SJSA1 (cell line): ENCODE measurements at places on chromosomes 2 and 18. TPM values are rescaled to one million over a fixed set of nuclear protein-coding genes. Genes with fewer than 3 reads are reported as not detected.

DNA sequence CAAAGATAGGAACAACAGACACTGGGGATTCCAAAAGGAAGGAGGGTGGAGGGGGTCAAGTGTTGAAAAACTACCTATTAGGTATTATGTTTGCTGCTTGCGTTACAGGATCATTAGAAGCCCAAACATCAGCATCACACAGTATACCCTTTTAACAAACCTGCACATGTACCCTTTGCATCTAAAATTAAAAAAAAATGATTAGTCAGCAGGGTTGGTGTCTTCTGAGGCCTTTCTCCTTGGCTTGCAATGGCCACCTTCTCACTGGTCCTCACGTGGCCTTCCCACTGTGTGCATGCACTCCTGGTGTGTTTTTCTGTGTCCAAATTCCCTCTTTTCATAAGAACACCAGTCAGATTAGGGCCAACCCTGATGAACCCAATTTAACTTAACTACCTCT lies 5.6 kb upstream of the IMPA2 start:
- H3K27ac ChIP-seq = no peak overlapping the region
- H3K36me3 ChIP-seq = no peaks in the 10 kb centered on the region
- H3K27me3 ChIP-seq = no peaks in the 10 kb centered on the region
- peaks cover 11% of the 10 kb centered on the region for H3K4me1 ChIP-seq
- no peak for DNase-seq

GRCh38 chr2:200673191-200673590 lies 87.4 kb downstream of the AOX1 start:
- peaks cover 4% of the 10 kb centered on the region; the same call in 1 of the 2 replicates for H3K27me3 ChIP-seq
- H3K4me1 ChIP-seq = no peaks in the 10 kb centered on the region
- H3K4me3 ChIP-seq = no peak overlapping the region
- no peak for DNase-seq
- no peak overlapping the region for H3K27ac ChIP-seq

- peaks cover 60% of the 10 kb centered on the region for H3K36me3 ChIP-seq
- peaks cover 10% of the 10 kb centered on the region for H3K4me1 ChIP-seq
- no peak overlapping the region for H3K4me3 ChIP-seq
- H3K27ac ChIP-seq = no peak overlapping the region
These were observed 2.3 kb downstream of the DCAF17 start for GRCh38 chr2:171436307-171436706.

DNA sequence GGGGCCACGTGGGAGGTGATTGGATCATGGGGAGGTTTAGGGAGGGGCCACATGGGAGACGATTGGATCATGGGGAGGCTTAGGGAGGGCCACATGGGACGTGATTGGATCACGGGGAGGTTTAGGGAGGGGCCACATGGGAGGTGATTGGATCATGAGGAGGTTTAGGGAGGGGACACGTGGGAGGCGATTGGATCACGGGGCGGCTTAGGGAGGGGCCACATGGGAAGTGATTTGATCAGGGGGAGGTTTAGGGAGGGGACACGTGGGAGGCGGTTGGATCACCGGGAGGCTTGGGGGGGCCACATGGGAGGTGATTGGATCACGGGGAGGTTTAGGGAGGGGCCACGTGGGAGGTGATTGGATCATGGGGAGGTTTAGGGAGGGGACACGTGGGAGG lies 22.5 kb upstream of the SALL3 start:
- H3K27ac ChIP-seq = no peak overlapping the region
- no peak for DNase-seq
- no peaks in the 10 kb centered on the region for H3K4me1 ChIP-seq
- no peak overlapping the region for H3K4me3 ChIP-seq
- no peaks in the 10 kb centered on the region for H3K36me3 ChIP-seq

DNA sequence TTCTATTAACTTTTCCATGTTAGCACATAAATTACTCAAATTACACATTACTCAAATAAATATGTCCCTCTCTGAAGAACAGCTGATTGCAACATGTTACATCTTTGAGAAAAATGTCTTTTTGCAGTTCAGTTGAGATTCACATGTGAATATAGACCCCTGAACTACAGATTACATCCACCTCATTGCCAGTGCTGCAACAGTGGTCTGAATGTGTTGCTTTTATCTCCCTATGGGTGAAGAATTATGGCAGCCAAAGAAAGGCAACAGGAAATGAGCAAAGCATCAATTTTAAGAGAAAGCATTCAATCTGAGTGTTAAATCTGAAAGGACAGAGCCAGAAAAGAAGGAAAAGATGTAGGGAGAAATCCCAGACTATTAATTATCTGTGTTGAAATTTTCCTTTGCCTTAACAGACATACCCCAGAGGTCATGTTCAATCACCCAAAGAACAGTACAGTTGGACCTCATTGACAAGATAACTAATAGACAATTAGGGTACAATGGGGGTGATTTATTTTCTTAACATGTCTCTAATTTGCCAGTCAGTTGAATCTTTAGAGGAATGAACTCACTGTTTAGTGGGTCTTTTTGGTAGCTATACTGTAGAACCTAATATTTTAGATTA lies 620.2 kb downstream of the CPS1 start:
- H3K4me3 ChIP-seq = no peak overlapping the region
- H3K27me3 ChIP-seq = no peaks in the 10 kb centered on the region
- DNase-seq = no peak

GRCh38 chr2:238291550-238292281 lies 3.3 kb upstream of the PER2 start:
- peaks cover 33% of the 10 kb centered on the region for H3K4me1 ChIP-seq
- H3K27ac ChIP-seq = no peak overlapping the region
- no peaks in the 10 kb centered on the region; the same call in 1 of the 2 replicates for H3K27me3 ChIP-seq
- no peak overlapping the region for H3K4me3 ChIP-seq
- no peak for DNase-seq

GRCh38 chr2:240159251-240159839 lies 18.9 kb upstream of the OTOS start:
- peaks cover 16% of the 10 kb centered on the region for H3K27me3 ChIP-seq
- no peak overlapping the region for H3K27ac ChIP-seq
- no peaks in the 10 kb centered on the region for H3K36me3 ChIP-seq
- no peak overlapping the region for H3K4me3 ChIP-seq

DNA sequence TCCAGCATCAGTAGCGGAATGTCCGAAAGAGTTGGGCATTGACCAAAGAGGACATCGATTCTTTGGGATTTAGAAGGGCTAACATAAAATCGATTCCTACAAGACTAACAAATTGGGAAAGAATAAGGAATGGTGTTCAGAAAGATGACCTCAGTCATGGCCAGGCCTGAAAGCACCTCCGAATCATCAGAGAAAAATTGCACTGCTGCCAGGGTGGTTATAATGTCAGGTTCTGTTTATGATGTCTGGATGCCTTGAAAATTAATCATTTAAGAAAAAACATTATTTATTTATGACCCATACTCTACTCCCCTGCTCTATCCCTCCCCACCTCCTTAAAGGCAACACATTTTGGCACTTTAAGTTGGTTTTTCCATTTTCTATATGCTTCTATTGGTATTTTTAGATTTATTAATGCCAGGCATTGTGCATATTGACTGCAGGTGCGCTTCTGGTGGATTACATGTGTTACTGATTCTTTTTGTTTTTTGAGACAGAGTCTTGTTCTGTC lies 104.7 kb downstream of the MYCN start:
- no peaks in the 10 kb centered on the region for H3K27me3 ChIP-seq
- H3K36me3 ChIP-seq = no peaks in the 10 kb centered on the region
- no peak overlapping the region for H3K27ac ChIP-seq
- no peak for DNase-seq
- H3K4me3 ChIP-seq = no peak overlapping the region
- no peaks in the 10 kb centered on the region for H3K4me1 ChIP-seq

GRCh38 chr2:8115966-8116365 lies 565.9 kb upstream of the ID2 start:
- no peaks in the 10 kb centered on the region for H3K36me3 ChIP-seq
- H3K27ac ChIP-seq = no peak overlapping the region

- DNase-seq = peak; percentile 87
- no peaks in the 10 kb centered on the region for H3K27me3 ChIP-seq
- peaks cover 43% of the 10 kb centered on the region for H3K36me3 ChIP-seq
- no peak overlapping the region for H3K4me3 ChIP-seq
- peak overlapping the region; percentile 87 for H3K27ac ChIP-seq
These were observed 45.2 kb downstream of the UBXN4 start for GRCh38 chr2:135786823-135787222.

- H3K36me3 ChIP-seq = no peaks in the 10 kb centered on the region
- no peak for DNase-seq
These were observed 61.6 kb upstream of the DYNAP start for GRCh38 chr18:54529444-54529843.

DNA sequence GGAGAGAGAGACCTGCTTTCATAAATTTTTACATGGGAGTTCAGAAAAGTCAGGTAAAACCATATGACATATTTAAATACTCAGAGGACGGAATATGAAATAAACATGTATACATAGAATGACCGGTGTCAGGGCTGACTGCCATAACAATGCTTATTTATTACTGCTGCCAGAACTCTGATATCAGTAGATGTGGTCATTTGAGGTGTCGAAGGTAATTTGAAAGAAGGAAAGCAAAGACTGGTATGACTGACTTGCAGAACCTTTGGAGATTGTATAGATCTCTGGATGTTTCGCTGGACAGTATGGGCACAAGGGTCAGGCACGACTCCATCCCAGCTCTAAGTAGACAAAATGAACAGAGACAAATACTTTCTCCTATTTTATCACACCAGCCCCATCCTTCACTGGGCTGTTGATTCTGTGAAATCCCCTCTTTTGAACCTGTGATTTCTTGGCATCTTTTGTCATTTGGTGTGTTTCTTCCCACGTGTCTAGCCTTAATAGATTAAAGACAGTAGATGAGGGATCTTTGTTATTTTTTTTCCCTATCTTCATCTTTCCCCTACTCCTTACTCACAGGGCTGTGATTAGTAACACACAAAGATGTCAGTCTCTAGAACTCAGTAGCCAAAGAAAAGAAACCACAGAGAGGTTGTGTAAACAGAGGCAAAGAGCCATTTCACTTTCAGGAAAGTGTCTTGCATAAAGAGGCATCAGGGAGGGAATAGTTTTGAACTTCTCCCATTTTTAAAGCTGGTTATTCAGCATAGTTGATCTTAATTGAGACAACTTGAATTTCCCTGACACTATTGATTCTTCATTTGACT lies 61.6 kb downstream of the ICOS start:
- H3K27ac ChIP-seq = no peak overlapping the region
- H3K4me1 ChIP-seq = no peaks in the 10 kb centered on the region
- DNase-seq = no peak
- no peak overlapping the region for H3K4me3 ChIP-seq
- H3K36me3 ChIP-seq = no peaks in the 10 kb centered on the region
- peaks cover 9% of the 10 kb centered on the region; the same call in 1 of the 2 replicates for H3K27me3 ChIP-seq

GRCh38 chr18:48928787-48929186 lies 22.0 kb downstream of the SMAD7 start:
- DNase-seq = peak; percentile 74
- H3K4me3 ChIP-seq = no peak overlapping the region
- H3K36me3 ChIP-seq = peaks cover 68% of the 10 kb centered on the region
- H3K4me1 ChIP-seq = peaks cover 94% of the 10 kb centered on the region
- H3K27me3 ChIP-seq = no peaks in the 10 kb centered on the region
- H3K27ac ChIP-seq = peak overlapping the region; percentile 11

DNA sequence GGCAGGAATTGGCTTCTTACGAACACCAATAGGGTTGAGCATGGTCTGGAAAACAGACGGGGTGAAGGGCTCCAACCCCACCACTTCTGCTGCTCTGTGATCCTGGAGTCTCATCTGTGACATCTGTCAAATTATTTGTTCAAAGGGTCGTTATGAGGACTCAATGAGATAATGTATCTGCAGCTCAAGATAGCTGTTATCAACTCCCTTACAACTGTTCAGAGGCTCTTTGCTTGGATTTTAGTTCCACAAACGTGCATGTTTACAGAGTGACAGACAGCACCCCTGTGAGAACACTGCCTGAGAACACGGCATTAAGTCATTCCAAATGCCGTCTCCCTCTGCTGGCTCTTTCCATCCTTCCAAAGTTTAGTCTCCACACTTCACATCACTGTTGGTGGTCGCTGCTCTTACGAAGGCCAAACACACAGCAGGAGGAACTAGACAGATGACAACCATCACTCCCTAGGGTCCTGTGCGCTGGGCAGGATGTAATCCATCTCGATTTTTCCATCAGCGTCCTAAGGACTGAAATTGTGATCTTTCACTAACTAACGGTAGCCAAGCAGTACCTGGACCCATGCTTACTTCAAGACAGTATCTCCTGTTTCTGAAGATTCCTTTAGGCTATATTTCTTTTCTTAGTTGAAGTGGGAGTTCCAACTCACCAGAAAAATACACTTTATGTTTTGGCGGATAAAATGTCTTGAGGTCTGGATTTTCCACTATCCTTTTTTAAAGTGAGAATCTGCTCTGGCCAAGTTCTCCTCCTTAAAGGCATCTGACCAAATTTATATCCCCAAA lies 220.3 kb downstream of the ANAPC1 start:
- DNase-seq = peak; percentile 67
- no peaks in the 10 kb centered on the region for H3K27me3 ChIP-seq
- no peak overlapping the region for H3K27ac ChIP-seq
- H3K36me3 ChIP-seq = no peaks in the 10 kb centered on the region
- peaks cover 44% of the 10 kb centered on the region for H3K4me1 ChIP-seq
- no peak overlapping the region for H3K4me3 ChIP-seq

GRCh38 chr2:141599721-141600120 lies 531.1 kb downstream of the LRP1B start:
- H3K27me3 ChIP-seq = no peaks in the 10 kb centered on the region
- H3K4me1 ChIP-seq = no peaks in the 10 kb centered on the region
- H3K4me3 ChIP-seq = no peak overlapping the region
- H3K36me3 ChIP-seq = no peaks in the 10 kb centered on the region

DNA sequence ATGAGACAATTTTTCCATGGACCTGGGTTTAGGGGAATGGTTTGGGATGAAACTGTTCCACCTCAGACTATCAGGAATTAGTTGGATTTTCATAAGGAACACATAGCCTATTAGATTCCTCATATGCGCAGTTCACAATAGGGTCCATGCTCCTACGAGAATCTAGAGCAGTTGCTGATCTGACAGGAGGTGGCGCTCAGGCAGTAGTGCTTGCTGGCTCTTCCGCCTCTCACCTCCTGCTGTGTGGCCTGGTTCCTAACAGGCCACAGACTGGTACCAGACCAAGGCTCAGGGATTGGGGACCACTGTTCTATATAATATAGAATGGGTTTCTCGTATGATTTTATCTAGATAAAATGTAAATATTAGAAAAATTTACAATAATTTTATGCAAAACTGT lies 338.7 kb downstream of the CPS1 start:
- no peaks in the 10 kb centered on the region for H3K27me3 ChIP-seq
- no peaks in the 10 kb centered on the region for H3K36me3 ChIP-seq
- no peak overlapping the region for H3K27ac ChIP-seq
- DNase-seq = no peak
- no peak overlapping the region for H3K4me3 ChIP-seq
- no peaks in the 10 kb centered on the region for H3K4me1 ChIP-seq

The DSG4 gene
- not detected in 2 replicates for total RNA-seq

The TUBA4B gene
- total RNA-seq = not detected in 2 replicates

The MAP3K19 gene
- total RNA-seq = 0.08 TPM in 1 of 2 replicates, not detected in the other

The SNORC gene
- 0.22 and 0.32 TPM in 2 replicates for total RNA-seq

The ALPI gene
- total RNA-seq = not detected in 2 replicates

The LONRF2 gene
- total RNA-seq = 0.81 TPM in 1 of 2 replicates, not detected in the other

The KATNAL2 gene
- total RNA-seq = 0.18 and 0.56 TPM in 2 replicates

The VIL1 gene
- not detected in 2 replicates for total RNA-seq

The CXCR4 gene
- total RNA-seq = 0.22 and 0.79 TPM in 2 replicates
